Stimulated activated CD8-positive, alpha-beta memory T cell treated with anti-CD3 and anti-CD28 coated beads, Interleukin-2, amount 100 ng/mL, for 1 hour (primary cell): ENCODE measurements at places on chromosomes 5 and 9.

GRCh38 chr9:129586685-129587084 is 34.2 kb downstream of the C9orf50 start:
- no peak for DNase-seq

- no peak for DNase-seq
Observed at GRCh38 chr9:123267481-123268198, 746 bp downstream of the STRBP start.

- no peak for DNase-seq
Observed at GRCh38 chr5:112034421-112034979, 277.5 kb upstream of the NREP start.

DNA sequence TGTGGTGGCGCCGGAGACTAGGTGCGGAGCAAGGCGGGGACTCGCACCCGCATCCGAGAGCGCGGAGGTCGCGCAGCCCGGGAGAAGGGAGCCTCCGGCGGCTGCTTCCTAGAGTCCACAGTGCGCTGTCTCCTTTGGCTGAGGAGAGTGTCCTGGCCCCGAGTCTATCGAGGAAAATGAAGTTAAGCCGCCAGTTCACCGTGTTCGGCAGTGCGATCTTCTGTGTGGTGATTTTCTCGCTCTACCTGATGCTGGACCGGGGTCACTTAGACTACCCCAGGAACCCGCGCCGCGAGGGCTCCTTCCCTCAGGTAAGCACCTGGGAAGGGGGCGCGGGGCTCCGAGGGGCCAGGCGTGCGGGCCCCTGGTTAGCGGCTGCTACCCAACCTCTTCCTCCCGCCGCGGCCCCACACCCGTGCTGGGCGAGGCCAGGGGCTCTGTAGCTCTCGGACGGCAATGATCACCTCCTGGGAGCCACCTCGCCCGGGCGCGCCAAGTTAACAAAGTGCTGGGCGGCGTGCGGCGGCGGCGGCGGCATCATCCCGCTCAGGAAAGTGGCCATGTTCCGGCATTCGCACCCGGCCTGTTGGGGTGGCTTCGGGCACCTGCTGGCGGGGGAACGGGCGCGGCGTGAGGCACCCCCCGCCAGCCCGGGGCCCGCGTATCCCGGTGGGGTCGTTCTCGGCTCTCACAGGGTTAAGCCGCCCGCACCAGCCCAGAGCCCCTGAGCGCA is 681 bp downstream of the MAN2A1 start:
- DNase-seq = no peak

- no peak for DNase-seq
Observed at GRCh38 chr9:127467621-127468020, 16.3 kb downstream of the LRSAM1 start.

GRCh38 chr5:30832519-30832918 is 361.0 kb upstream of the CDH6 start:
- no peak for DNase-seq

DNA sequence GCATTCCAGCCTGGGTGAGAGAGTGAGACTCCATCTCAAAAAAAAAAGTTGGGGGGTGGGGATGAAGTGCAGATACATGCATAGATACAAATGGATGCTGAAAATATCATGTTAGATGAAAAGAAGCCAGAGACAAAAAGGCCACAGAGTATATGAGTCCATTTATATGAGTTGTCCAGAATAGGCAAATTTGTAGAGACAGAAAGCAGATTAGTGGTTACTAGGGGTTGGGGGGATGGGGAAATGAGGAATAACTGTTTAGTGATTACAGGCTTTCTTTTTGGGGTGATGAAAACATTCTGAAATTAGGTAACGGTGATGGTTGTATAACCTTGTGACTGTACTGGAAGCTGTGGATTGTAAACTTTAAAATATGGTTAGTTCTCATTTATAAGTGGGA is 13.8 kb upstream of the LHFPL2 start:
- DNase-seq = no peak
